ENCODE measurements at places on chromosomes 7 and 10.

DNA sequence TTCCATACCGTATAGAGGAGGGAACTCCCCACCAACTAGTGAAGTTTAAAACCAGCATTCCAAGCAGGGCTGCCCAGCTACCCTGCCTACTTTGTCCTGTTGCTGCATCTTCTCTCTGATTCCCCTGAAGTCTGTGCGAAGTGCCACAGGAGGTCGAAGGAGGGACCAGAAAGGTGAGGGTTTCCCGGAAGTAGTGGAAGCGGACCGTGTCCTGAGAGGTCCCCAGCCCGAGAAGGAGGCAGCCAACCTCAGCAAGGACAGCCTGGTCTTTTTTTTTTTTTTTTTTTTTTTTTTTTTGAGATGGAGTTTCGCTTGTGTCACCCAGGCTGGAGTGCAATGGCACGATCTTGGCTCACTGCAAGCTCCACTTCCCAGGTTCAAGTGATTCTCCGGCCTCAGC, 671.9 kb upstream of the GALNT17 start:
- no peak for DNase-seq

- peak; percentile 93 for DNase-seq
Observed at GRCh38 chr7:82335927-82336326, 107.7 kb downstream of the CACNA2D1 start.

DNA sequence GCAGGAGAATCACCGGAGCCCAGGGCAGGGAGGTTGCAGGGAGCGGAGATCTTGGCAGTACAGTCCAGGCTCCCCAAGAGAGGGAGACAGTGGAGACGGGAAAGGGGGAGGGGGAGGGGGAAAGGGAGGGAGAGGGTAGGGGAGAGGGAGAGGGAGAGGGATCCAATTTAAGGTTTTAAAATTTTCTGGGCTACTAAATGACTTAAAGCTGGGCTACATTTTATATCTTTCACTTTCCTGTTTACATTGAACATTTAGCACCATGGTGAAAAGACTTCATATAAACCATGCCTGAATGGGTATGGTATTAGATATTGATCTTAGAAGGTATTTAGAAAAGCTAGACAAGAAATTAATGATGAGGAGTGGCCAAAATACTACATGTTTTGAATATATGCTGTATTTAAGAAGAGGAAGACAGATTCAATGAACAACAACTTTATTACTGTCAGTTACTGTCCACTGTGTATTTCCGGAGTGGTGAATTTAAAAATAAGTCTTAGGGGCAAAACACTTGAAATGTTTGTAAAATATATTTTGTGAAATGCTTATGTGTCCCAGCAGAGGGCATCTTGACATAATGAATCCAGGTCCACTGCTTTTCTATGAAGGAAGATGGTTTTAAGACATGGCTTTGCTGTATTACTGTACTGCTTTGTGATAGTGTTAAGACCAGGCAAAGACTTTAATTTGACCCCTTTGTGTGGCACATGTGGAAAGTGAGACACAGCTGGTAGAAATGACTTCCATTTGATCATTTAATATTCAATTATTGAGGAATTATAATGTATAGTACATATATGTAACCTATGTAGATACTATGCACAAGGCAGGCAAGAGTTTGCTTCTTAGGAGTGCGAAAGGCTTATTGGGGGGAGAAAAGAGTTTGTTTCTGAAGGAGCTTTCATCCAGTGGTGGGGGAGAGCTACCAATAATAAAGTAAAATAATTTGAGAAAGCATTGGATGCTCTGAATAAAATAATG, 52.8 kb downstream of the NRF1 start:
- no peak for DNase-seq

DNA sequence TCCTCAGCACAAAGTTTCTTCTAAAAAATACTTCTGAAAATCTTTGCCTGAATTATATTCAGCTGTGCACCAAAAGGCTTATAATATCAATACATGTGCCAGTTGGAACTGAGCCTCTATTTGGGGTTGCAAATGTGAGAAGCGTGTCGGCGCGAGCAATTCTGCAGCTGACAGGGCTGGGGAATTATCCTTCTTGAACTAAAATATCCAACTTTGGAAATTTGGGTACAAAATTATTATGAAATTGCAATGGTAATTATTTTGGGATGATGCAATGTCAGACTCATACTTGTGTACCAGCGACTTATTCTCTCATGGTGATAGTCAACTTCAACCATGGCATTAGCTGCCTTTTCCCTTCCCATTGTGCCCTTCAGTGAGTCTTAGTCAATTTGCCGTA, 507.0 kb upstream of the KLF6 start:
- DNase-seq = no peak

- no peak for DNase-seq
Observed at GRCh38 chr10:69248117-69248730, 28.1 kb downstream of the HKDC1 start.

- no peak for DNase-seq
Observed at GRCh38 chr7:4707980-4708411, 25.9 kb downstream of the FOXK1 start.

- no peak for DNase-seq
Observed at GRCh38 chr10:43749940-43750552, 101.4 kb upstream of the ZNF32 start.

GRCh38 chr7:122298131-122298530, 6.4 kb downstream of the FEZF1 start:
- no peak for DNase-seq

DNA sequence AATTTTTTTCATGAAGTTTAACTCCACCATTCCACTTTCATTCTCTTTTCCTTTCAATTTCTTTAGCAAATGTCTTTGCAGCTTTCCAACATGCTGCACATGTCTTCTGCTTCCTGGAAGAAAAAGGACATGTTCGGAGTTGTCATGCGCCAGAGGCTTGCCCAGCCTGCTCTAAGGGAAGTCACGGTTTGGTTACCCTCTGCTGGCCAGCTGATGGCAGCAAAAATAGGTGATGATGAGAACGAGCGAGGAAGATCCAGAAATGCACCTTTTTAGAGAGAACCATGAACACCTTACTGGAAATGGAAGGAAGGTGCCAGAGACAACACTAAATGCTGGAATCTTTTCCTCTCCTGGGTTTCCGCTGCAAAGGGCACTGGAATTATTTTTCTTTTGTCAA, 4.9 kb upstream of the ZSCAN21 start:
- DNase-seq = no peak

DNA sequence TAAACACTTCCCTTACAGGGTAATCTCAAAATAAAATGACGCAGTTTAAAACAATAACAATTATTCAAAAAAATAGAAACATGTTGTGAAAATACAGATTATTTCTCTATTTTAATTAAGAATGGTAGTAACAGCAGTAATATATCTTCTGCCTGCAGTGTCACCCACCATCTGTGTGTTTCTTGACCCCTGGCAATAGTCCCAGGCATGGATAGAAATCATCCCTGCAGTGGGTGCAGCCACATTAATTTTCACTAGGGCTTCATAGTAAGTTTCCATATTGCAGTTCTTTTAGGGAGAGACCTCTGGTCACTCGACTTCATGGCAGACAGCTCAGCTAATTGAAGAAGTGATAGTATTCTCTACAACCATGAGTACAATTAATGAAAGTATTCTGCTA, 470.1 kb upstream of the TEX47 start:
- no peak for DNase-seq

DNA sequence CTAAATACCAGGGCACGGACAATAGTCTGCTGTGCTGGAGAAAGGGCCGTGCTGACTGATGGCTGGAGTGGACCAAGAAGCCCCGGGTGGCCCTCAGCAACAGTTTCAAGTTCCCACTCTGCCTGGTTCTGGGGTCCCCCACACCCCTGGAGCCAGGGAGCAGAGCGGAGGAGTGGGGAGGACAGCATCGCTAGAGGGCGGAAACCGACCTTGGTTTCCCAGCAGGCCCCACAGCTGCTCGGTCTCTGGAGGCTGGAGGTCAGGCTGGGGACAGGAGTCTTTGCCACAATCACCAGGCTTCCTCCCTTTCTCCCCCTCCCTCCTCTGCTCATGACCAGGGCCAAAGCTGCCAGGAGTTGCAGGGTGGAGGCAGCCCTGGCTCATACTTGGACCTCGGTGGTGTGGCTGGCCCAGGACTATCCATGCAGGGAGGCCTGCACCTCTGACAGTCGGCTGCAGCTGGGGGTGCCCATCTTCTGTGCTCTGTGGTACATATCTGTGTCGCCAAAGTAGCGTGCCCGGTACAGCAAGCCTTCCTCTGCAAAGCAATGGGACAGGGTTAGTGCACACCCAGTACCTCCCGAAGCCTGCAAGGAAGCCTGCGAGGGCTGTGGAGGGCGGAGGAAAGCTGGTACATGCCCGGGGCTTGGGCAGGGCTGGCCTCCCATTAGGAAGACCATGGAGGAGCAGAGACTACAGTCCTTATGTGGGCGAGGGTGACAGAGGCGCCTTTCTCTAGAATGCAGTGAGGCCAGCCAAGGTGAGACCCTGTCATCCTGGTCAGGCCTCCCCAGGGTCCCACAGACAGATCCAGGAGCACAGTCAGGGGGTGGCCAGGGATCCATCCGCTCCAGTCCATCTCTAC, 19.1 kb downstream of the DNAJB12 start:
- DNase-seq = no peak

GRCh38 chr7:35522697-35523096, 172.2 kb downstream of the HERPUD2 start:
- no peak for DNase-seq

- DNase-seq = no peak
Observed at GRCh38 chr10:114911052-114911711, 26.8 kb upstream of the TRUB1 start.

DNA sequence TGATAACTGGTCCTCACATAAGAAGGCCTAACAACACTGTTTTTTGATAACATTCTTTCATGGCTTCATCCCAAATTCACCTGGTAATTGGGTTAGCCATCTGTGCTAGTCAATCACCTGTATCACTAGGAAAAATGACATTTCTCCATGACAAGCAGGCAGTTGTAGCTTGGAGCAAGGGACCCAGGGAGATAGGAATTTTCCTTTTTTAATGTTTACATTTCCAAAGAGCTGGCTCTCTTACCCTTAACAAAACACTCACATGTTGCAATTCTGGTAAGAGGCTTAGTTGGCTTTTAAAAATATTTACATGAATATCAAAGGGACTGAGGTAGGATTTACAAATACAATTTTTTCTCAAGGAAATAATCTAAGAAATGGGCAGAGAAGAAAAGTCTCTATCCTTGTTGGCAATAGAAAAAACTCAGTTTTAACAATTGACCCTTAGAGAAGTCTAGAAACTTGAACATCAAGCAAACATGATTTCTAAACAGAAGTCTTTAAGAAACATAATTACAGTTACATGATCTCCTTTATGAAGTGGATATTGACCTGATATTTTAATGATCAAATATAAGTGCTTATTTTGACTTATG, 16.1 kb upstream of the AKR1C1 start:
- no peak for DNase-seq

- DNase-seq = no peak
Observed at GRCh38 chr7:116443101-116443523, 56.4 kb upstream of the CAV2 start.

DNA sequence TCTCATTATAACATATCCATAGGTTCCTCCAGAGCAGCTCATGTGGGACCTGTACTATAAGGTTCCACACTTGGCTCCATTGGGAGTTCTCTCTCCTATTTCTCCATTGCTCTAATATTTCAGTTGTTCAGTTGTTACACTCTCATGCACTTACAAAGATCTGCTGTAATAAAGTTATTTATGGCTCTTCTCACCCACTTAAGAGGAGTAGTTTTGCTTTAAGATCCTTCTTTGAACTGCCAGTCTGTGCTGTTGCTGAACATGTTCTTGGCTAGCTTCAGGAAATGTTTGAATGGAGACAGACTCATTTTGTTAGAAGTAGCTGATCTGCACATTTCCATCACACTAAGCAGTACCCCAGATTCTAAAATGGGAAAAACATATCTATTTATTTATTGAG, 250.1 kb downstream of the CDK14 start:
- DNase-seq = no peak

DNA sequence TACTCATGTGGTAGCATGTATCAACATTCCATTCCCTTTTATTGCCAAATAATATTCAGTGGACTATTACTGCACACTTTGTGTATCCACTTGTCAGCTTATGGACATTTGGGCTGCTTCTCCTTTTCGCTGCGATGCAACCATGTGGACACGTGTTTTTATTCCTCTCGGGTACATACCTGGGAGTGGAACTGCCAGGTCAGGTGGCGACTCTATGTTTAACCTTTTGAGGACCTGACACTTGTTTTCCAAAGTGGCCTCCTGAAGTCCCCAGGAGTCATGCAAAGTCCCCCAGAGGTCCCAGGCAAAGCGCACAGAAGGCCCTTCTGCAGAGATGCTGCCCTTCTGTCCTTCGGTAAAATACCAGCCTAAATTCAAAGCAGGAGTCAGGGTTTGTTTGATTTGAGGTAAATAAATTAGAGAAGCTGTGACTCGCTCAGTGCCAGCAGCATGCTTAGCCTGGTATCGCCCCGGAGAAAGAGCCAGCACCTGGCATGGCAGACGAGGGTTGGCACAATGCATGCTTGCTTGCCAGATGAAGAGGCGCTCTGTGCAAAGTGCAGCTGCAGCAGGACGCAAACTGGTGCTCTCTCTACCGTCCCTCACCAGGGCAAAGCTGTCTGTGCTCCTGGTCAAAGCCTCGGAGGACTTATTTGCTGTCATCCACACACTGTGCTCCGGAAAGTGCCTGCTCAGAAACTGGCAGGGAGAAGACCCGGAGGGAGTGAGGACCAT, 37.8 kb downstream of the HIPK2 start:
- no peak for DNase-seq

DNA sequence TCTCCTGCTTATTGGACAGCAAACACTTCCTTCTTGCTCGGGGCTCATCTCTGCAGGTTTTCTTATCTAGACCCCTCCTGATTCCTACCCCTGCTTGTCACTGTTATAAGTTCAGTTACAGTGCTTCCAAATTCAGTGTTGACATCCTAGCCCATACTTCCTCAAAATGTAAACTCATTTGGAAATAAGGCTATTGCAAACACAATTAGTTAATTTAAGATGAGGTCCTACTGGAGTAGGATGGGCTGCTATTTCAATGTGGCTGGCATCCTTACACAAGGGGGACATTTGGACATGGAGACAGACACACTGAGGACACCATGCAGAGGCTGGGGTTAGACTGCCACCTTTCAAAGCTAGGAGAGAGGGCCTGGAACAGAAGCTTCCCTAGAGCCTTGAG, 85.2 kb upstream of the NPVF start:
- DNase-seq = no peak

DNA sequence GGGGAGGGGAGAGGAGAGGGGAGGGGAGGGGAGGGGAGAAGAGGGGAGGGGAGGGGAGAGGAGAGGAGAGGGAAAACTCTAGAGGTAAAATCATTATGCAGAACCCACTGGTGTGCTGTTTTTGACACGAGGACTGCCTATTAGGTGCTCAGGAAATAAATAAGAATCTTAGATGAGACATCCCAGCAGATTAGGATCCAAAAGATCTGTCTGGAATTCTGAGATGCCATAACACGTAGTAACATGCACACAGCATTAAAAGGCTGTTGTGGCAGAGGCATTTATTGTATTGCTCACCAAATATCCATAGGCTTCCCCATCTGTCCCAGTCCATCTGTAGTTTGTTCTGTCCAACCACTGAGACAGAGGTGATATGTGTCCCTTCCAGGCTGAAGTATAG, 40.8 kb upstream of the KMT2E start:
- DNase-seq = no peak

DNA sequence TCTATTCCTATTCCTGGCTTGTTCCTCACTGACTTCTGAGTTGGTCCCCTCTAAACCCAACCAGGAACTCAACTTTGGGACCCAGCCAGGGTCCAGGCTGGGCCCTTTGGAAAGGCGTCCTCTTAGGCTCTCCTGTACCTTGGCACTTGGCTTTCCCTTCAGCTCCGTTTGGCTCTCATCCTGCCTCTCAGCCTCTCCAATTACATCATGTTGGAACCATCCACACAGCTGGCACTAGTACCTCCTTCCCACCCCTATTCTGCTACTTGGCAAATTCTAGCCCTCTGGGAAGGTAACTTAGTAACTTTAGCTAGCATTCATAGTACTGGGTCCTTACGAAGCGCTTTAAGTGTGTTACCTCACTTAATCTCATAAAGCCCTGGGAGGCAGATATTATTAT, 205.3 kb upstream of the HABP2 start:
- no peak for DNase-seq

Data from cerebellar nuclear complex (tissue), 1 donor.